Mammary epithelial cell (primary cell): ENCODE measurements at places on chromosomes 2 and 18. TPM values are rescaled to one million over a fixed set of nuclear protein-coding genes. Genes with fewer than 3 reads are reported as not detected.

- DNase-seq = no peak
These were observed 324.1 kb downstream of the DLGAP1 start for GRCh38 chr18:4130734-4131719.

C2orf72 gene
- polyA plus RNA-seq = 0.49 TPM

DNA sequence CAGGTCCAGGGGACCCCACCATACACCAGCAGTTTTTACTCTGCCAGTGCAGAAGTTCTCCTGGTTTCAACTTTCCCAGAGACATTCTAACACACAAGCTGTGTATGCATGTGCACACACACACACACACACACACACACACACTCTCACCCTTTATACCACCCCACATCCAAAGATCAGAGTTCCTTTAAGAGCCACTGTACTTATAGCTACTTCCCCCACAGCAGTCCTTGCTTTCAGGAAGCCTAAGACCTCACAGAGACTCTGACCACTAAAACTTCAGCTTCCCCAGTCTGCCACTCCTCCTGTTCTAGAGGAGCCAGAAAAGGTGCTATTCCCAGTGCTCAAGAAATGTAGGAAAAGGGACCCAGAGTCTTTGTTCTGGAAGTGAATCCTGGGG is 107.8 kb downstream of the ZNF521 start:
- no peak for DNase-seq

DNA sequence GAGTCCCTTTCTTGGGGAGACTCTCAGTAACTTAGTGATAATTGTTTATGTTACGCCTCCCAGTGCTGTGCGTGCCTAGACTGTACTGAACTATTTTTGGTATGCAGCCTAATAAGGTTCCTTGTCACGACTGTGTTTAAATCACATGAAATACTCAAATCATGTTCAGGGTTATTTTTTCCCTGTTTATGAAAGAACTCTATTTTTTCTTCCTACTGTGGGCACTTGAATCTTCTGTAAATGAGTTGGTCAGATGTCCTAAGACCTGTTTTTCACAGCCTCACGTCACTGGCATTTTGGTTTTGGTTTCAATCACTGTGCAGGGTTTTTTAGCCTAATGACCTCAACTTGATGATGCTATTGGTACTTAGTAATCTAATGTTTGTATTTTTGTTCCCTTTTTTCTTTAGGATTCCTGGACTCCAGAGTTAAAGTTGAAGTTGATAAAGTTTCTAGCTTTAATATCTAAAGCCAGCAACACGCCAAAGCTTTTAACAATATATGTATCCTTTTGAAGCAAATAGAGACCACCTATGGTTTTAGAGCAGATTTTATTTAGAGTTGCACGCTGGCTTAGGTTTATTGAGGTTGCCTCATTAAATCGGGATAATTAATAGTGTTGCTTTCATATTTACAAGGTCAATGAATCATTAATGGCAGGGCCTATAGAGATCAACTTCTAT is 24.0 kb downstream of the ARMC9 start:
- DNase-seq = no peak

DNA sequence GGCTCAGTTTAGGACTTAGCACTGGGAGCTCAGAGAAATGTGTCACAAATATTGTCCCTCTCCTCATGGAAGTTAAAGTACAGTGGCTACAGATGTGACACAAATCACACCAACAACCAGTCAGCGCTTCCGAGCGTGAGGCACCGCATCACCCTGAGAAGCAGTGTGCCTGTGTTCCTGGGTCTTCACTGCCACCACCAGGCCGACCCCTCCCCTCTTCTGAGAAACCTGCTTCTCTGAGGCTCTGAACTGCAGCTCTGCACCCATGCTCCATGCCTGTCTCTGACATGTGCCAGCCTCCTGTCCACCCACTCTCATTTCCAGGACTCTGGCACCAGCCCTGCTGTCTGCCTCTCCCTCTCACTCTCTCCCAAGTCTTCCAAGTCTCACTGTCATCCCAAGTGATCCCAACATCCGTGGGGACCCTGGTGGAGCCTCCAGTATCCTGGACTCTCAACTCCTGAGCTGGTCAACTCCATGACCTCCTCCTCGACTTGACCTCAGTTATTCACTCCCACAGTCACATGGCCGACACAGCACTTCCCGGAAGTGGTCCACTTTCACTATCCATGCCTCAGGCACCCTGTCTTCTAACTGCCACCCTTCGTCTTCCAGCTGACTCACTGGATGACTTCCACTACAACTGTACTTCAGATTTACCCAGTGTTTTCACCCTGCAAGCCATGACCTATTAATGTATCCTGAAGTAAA is 73.5 kb downstream of the FBXO15 start:
- DNase-seq = no peak

- no peak for DNase-seq
These were observed 212.7 kb downstream of the DYM start for GRCh38 chr18:49247781-49248180.

LOXHD1 gene
- not detected for polyA plus RNA-seq

SPP2 gene
- not detected for polyA plus RNA-seq

DNA sequence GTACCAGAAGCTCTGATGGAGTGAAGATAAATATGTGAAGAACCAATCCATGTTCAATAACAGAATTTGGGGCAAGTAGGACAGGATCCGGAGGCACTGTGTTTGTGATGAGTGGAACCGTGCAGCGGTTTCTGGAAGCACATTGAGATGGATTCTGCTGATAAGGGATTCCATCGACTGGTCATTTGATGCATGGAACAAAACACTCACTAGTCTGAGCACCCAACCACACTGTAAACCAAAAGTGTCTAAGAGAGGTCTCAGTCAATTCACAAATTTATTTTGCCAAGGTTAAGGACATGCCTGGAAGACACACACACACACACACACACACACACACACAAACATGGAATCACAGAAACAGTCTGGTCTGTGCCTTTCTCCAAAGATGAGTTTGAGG is 459.5 kb downstream of the FBXO15 start:
- no peak for DNase-seq

MBD1 gene
- 83.4 TPM for polyA plus RNA-seq

DNA sequence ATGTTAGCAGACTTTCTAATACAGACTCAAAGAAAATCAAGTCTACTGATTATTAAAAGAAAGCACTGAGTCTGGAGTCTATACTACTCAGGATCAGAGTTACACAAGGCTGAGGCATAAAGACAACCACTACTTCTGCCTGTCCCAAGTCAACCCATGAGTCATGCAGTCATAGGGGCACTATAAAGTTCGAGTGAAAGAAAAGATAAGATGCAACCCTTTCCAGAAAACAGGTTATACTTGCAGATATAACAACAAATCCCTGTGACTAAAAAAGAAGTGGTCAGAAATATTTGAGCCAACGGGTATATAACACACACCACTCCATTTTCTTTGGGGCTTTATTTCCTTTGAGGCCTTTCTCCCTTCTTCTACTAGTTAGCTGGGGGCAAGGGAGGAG is 18.6 kb upstream of the SCRN3 start:
- peak; percentile 5 for DNase-seq

IL18R1 gene
- 0.35 TPM for polyA plus RNA-seq

DNA sequence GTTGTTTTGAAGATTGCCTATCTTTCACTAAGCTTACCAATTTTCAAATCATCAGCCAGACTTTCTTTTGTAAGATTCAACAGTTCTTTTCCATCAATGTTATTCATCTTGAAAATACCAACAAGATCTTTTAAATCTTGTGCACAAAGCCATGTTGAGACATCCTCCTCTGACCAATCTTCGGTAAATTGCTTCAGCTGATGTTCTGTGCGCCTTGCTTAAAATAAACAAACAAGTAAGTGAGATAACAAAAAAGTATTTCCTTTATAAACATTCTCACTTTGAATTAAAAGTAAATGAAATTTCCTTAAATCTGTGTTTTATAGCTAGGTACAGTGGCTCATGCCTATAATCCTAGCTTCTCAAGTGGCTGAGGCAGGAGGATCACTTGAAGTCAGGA is 30.3 kb downstream of the WDSUB1 start:
- no peak for DNase-seq

GRCh38 chr18:43751835-43752234 is 474.5 kb upstream of the SYT4 start:
- DNase-seq = no peak

PRSS56 gene
- polyA plus RNA-seq = not detected

- DNase-seq = no peak
These were observed 18.9 kb downstream of the GRHL1 start for GRCh38 chr2:9970200-9971044.

ARHGAP15 gene
- not detected for polyA plus RNA-seq

UGT1A10 gene
- not detected for polyA plus RNA-seq

- no peak for DNase-seq
These were observed 56.9 kb downstream of the LIMS1 start for GRCh38 chr2:108591163-108591562.

GLS gene
- 35.5 TPM for polyA plus RNA-seq

GRCh38 chr2:227464361-227464760 is 7.6 kb upstream of the AGFG1 start:
- DNase-seq = no peak

CNTNAP5 gene
- not detected for polyA plus RNA-seq

UGT1A3 gene
- not detected for polyA plus RNA-seq

DNA sequence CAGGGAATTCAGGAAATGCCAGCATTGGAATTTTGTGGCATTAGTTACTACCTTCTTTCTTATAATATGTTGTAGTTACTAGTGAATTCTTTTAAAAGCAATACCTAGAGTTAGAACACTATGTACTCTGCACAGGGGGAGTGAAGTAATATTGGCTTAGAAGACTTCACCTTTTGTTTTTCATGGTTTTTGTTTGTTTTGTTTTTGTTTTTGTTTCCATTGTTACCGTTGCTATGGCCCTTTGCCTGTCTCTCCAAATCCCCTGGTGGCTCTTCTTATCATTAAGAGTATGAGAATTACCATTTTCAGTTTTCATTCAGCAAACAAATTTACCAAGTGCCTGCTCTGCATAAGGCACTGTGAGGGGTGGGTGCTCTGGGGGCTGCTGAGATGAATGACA is 160.1 kb downstream of the HAUS1 start:
- DNase-seq = peak; percentile 54

COL4A3 gene
- not detected for polyA plus RNA-seq

DNA sequence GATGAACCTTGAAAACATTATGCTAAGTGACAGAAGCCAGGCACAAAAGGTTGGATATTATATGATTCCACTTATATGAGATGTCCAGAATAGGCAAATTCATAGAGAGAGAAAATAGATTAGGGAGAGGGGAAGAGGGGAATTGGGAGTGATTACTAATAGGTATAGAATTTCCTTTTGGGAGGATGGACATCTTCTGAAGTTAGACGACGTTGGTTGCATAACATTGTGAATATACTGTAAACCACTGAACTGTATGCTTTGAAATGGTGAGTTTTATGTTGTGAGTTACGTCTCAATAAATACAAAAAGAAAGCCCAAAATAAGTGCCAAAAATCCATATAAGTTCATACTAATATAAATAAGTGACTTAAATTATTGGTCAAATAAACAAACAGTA is 18.6 kb upstream of the CYP26B1 start:
- no peak for DNase-seq

DNA sequence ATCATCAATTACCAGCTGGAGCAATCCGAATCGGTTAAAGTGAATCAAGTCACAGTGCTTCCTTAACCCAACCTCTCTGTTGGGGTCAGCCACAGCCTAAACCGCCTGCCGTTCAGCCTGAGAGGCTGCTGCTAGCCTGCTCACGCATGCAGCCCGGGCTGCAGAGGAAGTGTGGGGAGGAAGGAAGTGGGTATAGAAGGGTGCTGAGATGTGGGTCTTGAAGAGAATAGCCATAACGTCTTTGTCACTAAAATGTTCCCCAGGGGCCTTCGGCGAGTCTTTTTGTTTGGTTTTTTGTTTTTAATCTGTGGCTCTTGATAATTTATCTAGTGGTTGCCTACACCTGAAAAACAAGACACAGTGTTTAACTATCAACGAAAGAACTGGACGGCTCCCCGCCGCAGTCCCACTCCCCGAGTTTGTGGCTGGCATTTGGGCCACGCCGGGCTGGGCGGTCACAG is 496 bp upstream of the ITGA4 start:
- no peak for DNase-seq

APOB gene
- polyA plus RNA-seq = not detected

GRCh38 chr18:12046751-12047335 is 46.8 kb upstream of the ANKRD62 start:
- no peak for DNase-seq

ZNF396 gene
- 0.09 TPM for polyA plus RNA-seq
